ENCODE measurements at places on chromosomes 11 and 22.
A peak's percentile ranks its signal among the peaks of the same experiment; 100 is the strongest.

DNA sequence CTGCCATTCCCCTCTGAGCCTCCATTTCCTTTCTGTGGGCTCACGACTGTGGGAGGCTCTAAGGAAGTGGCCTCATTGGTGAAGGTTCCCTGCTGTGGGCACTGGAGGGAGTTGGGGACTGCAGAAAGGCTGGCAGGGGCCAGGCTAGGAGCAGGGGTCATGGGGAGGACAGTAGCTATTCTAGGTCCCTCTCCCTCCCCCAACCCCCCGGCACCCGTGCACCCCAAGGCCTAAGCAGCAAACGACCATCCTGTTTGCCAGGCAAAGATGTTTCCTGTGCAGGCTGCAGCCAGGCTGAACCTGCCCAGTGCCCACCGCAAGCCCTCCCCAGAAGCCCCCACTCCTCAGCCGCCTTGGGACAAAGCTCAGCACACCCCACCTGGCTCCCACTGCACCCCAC, 189.4 kb downstream of the MN1 start:
- DNase-seq: no peak

DNA sequence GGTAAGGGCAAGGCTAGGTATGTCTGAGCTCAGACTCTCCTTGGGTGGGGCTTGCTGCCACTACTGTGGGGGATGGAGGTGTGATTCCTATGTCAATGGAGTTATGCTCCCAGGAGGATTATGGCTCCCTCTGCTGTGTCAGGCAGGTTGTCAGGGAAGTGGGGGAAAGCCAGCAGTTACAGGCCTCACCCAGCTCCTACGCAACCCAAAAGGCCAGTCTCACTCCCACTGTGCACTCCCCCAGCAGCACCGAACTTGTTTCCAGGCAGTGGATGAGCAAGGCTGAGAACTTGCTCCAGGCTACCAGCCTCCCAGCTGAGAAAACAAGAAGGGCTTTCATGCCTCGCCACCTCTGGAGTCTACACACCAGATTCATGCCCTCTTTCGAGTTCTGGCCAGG, 18.2 kb downstream of the C11orf91 start:
- DNase-seq: peak; percentile 78

- no peak for DNase-seq
These were observed 27.4 kb downstream of the IL18BP start for GRCh38 chr11:72026090-72026489.

DNA sequence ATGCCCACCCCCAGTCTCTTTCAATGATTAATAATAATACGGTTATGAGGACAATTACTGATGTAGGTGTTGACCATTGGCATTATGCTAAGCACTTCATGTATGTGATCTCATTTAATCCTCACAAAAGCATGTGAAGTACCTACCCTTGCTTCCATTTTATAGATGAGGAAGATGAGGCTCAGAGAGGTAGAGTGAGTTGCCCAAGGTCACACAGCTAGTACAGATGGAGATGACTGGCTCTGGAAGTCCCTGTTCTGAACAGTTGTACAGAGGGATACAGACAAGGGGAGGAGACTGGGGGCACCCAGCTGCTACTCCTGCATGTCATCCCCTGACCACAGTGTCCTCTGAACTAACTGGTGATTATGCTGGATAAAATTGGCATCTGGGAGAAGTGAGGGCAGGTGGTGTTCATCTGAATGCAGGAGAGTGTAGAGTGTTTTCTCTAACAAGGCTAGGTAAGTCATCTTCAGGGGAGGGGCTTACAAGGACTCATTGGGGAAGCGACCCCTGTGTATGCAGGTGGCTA, 43.2 kb downstream of the KIAA1671 start:
- DNase-seq: no peak

DNA sequence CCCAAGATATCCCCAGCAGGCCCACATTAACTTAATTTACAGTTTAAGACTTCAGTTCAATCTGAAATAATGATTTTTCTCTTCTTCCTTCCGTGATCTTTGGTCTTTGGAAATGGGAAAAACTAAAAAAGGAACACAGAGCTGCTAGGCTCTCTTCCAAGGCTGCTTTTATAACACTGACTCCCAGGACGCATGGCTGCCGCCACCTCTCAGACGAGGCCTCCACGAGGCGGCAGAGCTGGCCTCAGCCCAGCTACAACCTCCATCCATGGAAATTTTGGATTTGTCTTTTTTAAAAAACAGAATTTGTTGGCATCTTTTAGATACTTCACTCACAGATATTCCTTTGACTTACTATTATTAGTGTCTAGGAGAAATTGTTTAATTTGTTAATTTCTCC, 385.5 kb upstream of the SYN3 start:
- DNase-seq: no peak

DNA sequence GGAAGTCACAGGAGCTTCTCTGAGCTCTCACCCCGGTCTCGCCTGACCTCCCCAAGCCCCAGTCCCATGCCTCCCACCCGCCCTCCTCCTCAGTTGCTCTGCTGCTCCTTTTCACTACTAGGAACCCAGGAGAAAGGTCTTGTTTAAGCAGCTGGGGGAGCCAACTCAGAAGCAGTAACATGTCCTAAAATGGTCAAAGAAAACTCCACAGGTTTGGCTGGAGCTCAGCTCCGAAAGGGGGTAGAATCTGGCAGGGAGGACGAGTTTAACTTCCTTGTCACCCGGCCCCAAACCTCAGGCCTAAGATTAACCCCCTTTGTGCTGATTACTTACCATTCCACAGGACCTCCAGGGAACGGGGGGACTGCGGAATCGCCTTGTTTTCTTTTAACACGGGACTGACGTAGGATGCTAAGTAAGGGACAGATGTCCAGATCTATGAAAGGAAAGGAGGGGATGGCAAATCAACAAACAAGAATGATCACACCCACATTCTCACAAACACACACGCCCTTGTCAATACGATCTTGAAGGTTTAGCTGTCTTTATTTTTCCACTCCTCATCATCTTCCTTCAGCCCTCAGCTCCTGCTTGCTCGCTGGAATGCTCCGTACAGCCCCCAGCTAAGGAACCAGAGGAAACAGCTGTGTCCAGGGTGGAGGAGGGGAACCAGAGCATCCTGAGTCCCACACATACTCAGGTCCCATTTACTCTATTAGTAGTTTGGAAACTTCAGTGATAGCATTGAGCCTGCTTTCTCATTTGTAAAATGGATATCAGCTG, 13.5 kb downstream of the PCSK7 start:
- no peak for DNase-seq

DNA sequence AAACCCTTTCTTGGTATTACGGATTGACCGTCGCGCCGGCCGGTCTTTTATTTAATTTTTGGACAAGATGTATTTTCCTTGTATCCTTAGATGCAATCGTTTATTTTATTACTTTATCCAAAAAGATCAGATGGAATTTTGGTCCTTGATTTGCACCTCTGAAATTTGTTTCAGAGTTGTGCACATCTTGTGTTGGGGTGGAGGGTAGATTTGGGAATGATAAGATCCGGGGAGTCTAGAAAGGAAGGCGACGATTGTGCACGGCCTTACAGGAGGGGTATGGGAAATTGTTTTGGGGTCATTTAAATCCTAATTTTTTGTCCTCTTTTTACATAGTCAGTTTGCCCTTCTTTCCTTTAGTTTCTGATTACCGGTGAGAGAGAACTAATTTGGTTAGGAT, 1.4 kb downstream of the KDM2A start:
- DNase-seq: no peak

DNA sequence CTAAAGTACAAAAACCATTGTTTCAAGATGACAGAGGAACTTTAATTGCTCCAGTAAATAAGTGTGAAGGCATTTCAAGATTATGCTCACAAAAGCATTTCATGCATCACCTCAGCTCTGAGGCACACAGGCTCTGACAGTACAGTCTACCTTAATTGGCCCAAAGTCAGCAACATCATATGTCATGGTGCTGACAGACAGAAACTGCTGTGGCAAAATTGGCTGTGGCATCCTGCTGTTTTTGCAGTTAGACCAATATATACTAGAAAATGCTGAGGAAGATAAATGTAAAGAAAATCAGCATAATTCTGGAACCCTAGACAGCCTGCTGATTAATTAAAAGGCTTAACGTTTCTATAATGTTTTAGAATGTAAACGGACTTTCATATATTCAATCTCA, 34.9 kb upstream of the PPP2R1B start:
- DNase-seq: no peak

DNA sequence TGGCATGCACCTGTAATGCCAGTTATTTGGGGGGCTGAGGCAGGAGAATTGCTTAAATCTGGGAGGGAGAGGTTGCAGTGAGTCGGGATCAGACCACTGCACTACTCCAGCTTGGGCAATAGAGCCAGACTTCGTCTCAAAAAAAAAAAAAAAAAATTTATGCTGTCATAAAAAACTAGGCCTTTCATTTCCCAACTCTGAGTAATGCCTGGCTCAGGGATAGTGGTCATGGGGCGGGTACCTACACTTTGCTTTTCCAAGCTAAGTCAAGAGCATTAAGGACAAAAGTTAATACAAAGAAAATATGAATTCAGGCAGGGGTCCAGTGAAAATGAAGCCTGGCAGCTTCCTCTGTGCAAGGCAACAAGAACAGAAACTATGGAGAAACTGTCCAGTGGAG, 16.3 kb downstream of the CPSF7 start:
- DNase-seq: no peak

DNA sequence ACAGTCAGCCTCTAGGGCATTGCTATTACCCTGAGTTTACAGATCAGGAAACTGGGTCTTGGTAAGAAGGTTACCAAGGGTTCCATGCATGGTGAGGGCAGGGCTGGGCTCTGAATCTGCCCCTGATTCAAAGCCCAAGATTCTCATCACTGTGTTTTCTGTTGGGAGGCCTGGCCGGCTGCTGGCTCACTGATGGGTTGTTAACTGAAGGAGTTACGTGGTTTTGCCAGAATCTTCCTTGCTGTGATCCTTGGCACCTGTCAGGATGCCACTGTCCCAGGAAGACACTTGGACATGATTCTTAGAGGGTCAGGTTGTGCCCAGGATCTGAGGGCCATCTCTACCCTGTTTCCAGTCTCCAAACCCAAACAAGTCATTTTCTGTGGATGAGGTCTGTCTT, 61.5 kb downstream of the ADAMTS15 start:
- DNase-seq: no peak

DNA sequence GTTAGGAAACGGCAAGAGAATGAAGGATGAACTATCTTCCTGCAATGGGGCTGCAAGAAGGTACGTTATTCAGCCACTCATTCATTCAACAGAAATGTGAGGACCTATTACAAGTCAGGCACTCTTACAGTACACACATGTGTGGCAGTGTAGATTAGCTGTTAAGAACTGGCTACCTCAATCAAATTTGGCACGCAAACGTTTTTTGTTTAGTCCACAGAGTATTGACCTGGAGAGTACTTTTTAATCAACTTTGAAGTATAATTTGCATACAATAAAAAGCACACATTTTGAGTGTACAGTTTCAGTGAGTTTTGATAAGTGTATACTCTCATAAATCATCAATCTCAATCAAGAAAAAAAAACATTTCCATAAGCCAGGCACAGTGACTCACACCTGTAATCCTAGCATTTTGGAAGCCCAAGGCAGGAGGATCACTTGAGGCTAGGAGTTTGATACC, 24.2 kb downstream of the MRTFA start:
- no peak for DNase-seq

GRCh38 chr11:127002669-127003259, 2.2 kb upstream of the KIRREL3 start:
- no peak for DNase-seq

Data from smooth muscle cell of the brain vasculature (primary cell).